Activated T-cell treated with anti-CD3 and anti-CD28 coated beads for 48 hours (primary cell): ENCODE measurements at places on chromosomes 11 and 22.

DNA sequence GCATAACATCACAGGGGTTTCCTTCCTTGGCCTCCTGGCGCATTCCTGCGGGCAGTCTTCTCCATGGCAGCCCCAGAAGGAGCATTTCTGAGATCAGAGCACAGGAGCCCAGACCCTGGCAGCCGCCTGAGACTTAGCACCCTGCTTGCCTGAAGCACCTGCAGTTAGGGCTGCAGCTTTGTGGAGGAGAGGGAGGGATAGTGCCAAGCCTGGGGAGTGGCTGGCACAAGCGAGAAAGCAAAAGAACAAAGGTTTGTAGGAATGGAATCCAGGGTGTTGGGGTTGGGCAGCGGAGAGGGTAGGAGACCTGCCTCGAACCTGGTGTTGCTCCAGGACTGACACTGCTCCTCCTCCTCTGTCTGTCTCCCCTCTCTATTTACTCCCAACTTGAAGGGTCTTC is 66.9 kb downstream of the SCN3B start:
- DNase-seq, result no peak

GRCh38 chr11:134512571-134513538 is 100.8 kb upstream of the B3GAT1 start:
- DNase-seq, result no peak

- no peak for DNase-seq
Observed at GRCh38 chr11:45024316-45024715, 73.6 kb upstream of the TP53I11 start.

DNA sequence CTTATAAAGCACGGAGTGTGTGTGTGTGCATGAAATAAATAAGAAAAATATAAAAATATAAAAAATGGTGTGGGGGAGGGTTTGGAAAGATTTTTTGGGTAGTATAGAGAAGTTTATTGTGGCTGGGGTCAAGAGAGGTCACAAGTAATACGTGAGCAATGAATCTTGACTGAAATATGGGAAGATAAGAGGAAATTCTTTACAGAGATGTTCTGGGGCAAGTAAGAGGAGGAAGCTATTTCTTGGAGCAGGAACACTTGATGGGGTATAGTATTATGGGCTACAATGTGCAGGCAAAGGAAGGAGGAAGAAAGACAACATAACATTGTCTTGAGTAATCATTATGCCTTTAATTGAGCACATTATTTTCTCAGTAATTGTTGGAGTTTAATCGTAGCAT is 2.1 kb downstream of the HBD start:
- no peak for DNase-seq

DNA sequence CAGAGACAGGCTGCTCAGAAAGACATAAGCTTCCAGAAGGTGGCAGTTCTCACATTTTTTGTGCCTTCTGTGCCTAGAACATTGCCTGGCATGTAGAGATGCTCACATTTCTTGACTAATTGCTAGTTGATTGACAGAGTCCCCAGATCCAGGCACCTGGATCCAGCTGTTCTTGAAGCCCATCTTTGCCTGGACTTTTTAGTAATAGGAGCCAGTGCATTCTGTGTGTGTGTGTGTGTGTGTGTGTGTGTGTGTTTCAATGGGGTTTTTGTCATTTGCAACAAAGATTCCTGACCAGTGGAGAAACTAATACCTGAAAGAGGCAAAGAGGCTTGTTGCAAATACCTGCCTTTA is 15.1 kb downstream of the MRGPRF start:
- no peak for DNase-seq

DNA sequence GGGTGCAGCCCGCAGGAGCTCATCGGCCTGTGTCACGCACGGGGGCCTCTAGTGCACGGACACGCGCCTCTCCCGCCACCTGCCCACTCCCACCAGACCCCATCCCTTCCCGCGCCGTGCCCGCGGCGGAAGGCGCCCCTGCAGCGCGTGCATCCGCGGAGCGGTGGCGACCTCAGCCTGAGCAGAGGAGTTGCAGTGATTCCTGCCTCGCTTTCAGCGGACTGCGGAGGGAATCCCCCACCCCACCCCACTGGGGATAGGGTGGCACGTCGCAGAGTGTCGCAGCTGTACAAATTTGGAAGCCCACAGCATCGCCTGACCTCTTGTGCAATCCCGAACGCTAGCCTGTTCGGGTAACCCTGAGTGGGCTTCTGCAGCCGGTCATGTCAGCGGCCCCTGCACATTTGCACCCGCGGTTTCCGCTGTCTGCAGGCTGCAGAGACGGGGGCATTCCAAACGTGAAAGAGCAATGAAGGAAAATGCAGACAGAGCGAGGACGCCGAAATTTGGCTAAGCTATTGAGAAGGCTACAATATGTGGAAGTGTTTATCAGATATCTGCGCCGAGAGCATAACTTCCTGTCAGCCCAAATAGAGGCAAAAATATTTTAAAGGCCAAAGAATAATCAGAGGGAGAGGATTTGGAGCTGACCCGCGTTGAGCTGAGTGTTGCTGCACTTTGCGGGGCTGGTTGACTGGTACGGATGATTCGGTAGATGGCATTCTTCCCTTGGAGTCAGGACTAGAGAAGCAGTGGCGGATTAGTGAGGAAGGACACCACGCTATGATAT is 617 bp upstream of the ARHGAP20 start:
- DNase-seq, result no peak
